Activated CD4-positive, alpha-beta T cell treated with anti-CD3 and anti-CD28 coated beads, Interleukin-2, amount 50 U/mL, for 24 hours (primary cell): ENCODE measurements at places on chromosomes 3 and 15.

DNA sequence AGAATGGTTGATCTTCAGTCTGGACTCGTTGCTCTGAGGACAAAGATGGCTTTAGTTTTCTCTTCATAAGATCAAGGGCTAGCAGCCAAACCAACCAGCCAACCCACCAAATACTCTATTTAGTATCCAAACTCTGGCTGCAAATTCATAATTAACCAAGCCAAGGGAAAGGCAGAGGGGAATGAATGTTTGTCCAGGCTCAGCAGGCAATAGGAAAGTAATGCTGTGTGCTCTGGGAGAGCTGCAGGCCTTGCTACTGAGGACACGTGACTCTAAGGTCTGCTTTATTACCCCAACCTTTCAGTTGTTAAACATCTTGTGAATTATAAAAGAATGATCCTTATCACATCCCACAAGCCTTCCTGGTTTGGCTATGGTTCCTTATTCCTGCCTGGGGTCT lies 52.3 kb upstream of the GALNT15 start:
- no peak for DNase-seq

- DNase-seq, result no peak
Observed at GRCh38 chr15:47975427-47975826, 145.4 kb upstream of the SLC24A5 start.

GRCh38 chr3:94799420-94800060 lies 736.7 kb downstream of the NSUN3 start:
- DNase-seq, result no peak

DNA sequence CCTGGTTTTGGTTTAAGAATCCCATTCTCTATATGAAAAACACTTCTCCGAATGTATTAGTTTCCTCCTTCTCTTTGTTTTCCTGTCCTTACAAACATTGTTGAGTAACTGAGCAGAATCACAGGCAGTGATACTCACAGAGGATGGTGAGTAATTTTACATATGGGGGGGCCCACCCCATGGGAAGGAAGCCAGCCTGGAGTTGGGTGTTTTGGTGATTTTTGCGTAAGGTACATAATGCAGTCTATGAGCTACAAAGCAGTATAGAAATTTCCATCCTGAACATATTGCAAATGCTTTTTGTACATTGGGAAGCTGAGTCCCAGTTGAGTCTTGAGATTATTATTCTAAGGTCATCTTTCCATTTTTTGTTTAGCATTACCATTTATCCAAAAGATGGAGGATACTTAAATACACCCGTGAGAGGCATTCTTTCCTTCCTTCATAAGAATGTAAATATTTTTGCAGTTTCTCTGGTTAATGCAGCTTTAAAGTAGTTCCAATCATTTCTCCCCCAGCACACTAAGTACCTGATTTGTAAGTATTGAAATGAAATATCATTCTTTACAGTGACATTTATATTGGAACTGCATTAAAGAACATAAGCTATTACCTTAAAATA lies 476.8 kb downstream of the AGBL1 start:
- DNase-seq, result no peak

GRCh38 chr3:117700573-117701360 lies 991.2 kb downstream of the TUSC7 start:
- no peak for DNase-seq

- no peak for DNase-seq
Observed at GRCh38 chr3:152458376-152459117, 189.8 kb downstream of the MBNL1 start.

DNA sequence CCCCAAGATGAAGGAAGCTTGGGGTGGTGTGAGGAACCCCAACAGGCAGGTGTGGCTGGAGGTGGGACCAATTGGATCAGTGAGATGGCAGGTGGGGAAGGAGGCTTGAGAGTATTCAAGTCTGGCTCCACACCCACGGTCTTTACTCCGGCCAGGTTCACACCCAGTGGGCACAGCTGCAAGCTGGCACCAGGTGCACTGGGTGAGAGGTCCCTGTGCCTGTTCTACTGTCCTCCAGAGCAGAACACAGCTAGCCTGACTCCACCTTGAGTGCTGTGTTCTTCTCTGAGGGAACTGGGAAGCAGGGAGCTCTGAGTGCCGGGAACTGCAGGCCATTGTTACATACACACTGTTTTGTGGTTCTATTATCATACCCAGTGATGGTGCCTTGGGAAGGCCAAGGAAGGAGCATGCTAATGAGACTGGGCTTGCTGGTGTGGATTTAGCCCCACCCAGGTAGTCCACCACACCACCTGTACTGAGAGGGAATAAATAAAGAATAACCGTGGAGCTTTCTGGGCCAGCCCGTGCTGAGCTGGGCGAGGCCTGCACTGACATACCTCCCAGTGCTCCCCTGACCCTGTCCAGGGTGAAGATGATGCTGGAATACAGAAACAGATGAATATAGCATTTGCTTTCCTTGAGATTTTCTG lies 93.4 kb downstream of the ABHD5 start:
- no peak for DNase-seq

GRCh38 chr15:85639752-85640381 lies 154.9 kb downstream of the KLHL25 start:
- DNase-seq, result no peak

DNA sequence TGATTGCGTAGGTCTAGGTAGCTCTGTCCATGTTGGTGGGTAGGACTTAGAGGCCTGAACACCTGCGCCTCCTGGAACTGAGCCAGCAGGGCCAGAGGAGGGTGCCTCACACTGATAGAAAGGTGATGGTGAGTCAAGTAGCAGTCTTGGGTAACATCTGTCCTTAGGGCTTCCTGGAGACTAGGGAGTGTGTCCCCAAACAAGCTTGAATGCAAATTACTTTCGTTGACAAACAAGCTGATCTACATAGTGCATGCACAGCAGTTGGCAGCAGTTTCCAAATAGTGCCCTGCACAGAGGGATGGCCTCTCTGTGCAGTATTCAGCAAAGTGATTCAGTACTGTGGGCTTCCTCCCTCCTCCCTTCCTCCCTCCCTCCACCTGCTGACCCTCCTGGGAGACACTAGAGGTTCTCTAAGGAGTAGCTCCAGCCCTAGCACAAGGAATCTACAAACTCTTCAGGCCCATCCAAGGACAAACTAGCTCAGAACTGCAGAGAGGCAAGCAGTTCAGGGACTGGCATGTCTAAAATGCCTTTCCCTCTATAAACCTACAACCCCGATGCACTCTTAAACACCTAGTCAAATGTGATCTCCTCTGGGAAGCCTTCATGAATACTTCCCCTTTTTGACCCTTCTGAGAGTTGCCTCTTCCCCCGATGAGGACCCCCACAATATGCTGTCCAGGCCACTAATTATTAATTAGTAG lies 61.0 kb downstream of the TLE3 start:
- no peak for DNase-seq

DNA sequence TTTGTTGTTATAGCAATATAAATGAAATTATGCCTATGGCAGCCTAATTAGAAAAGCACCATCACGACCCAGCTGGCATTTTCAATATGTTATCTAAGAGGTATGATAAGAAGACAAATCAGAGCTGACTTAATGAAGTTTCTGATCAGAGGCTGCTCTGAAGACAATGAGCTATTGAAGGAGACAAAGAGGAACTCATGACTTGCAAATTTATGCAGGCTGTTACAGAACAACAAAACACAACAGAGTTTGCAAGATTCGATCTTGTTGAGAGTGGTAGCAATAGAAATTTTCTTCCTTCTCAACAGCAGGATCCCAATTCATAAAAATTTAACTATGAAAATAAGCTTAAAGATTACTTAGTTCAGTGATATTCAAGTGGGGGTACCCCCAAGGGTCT lies 7.7 kb downstream of the CCDC54 start:
- DNase-seq, result no peak

GRCh38 chr15:100096248-100096600 lies 245.6 kb downstream of the ADAMTS17 start:
- DNase-seq, result no peak

DNA sequence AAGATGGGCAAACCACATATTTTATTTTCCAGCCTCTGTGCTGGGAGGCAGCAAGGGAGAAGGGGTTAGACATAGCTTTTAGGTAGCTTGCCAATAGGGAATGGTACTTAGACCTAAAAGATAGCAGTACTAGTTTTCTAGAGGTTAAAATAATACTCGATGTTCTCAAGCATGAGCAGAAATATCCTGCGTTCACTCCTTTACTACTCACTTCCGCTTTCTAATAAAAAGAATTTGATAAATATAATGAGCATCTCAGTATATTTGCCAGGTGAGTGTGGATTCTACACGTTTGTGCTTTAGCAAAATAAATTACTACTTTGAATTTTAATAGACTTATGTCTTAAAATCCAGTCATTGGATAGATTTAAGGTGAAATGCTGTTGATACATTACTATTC lies 39.4 kb upstream of the CD47 start:
- no peak for DNase-seq

DNA sequence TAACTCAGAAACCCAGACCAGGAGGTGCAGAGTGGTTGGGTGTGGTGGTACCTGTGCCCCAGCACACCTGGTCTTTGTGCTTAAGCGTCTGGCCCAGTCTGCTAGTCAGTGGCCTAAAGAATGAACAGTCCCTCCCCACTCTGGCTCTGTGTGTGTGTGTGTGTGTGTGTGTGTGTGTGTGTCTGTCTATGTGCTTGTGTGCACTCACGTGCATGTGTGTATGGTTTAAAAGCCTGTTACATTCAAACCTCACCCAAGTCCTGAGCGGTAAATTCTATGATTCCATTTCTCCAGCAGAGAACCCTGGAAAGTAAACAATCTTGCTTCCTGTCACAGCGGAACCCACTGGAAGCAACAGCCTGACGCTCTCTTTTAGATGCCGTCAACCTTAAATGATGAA lies 34.2 kb downstream of the EDEM1 start:
- DNase-seq, result no peak

DNA sequence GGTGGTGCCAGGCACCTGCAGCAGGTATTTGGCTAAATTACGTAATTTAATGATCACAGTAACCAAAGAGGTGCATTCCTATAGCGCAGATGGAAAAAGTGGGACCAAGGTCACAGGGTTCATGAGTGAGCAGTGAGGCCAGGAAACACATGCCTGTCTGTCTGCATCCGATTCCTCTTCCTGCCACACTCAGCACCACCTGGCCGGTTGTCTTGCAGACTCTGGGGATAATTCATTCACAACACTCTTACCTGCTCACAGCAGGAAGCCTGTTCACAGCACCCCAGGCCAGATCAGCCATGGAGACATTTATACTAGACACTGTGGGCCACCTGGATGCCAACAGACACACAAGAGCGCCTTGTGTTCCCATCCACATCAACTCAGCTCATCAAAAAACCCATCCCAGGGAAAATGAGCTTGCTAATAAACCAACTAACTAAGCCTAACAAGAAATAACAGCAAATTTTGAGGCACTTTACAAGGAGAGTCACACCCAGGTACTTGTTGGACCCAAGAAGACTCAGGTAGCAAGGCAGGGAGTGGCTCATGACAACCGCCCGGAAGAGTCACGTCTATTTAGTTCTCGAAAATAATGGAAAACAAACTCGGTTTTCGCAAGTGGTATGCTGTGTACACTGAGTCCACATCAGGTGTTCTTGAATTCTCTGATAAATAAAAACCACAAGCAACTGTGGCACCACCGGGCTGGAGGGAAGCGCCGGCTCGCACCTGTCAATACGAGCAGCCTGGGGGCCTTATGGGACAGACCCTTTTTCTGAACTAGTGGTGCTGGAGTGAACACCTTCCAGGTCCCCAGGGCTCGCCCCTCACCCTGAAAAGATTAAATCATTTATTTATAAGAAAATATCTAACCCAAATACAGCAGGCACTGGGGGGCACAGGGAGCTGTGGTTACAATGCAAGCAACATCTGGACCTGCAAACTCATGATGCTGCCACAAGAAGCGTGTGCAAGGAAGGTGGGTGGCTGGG lies 40.5 kb downstream of the FAM174B start:
- no peak for DNase-seq

DNA sequence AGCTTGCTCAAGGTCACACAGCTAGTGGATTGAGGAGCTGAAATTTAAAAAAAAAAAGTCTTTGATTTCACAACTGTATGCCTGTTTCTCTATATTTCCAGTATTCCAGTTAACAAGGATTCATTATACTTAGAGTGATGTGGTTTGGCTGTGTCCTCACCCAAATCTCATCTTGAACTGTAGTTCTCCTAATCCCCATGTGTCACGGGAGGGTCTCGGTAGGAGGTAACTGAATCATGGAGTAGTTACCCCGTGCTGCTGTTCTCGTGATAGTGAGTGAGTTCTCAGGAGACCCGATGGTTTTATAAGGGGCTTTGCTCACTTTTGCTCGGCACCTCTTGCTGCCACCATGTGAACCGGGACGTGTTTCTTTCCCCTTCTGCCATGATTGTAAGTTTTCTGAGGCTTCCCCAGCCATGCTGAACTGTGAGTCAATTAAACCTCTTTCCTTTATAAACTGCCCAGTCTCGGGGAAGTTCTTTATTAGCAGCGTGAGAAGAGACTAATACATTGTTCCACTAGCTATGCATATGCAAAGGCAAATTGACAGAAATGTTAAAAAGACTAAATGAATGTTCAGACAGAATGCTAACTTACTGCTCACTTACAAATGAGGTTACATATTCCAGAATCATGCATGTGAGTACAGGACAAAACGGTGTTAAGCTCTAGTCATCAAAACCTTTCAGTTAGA lies 1101.9 kb downstream of the ROBO1 start:
- DNase-seq, result no peak

DNA sequence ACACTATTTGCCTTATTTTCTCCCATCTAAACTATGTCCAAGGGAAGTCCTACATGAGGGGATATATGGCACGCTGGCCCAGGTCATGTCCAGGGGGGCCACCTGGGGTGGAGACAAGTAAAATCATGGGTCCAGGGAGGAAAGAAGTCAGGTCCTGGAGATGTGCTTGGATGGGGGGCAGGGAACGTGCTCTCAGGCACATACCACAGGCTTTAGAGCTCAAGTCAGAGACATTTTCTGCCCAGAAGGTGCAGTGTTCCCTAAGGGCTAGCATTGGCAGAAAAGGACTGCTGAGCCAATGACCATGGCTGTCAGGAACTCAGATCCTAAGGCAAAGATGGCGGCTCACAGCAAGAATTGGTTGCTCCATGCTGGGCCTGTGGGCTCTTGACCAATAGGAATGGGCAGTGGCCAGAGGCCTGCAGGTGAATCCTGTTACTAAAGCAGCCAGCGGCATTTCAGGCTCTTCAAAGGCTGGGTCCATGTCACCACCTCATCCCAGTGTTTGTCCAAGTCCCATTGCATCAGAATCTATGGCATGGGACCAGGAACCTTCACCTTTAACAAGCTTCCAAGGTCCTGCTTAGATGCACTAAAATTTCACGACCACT lies 175.0 kb downstream of the RPLP1 start:
- DNase-seq, result no peak

DNA sequence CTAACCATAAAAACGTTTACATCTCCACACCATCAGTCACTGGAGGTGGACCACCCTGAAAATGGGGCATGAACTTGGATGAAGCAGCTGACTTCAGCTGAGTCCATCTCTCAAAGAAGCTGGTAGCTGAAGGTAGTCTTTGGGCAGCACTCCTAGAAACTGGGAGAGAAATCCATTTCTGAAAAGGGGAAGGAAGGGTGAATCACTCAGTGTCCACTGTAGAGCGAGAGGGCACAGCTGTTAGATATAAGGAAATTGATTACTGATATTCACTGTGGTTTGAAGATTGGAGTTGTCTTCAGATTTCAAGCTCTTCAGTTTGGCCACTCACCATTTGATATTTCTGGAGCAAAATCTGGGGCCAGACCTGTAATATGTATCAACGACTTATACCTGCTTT lies 499.0 kb upstream of the UBE2E2 start:
- DNase-seq, result no peak

GRCh38 chr3:135147657-135148056 lies 352.6 kb downstream of the EPHB1 start:
- DNase-seq, result no peak

GRCh38 chr3:66396161-66396760 lies 104.6 kb downstream of the LRIG1 start:
- DNase-seq, result no peak
